ENCODE measurements at places on chromosomes 12 and 14.

- DNase-seq = no peak
These were observed 244.7 kb upstream of the KRR1 start for GRCh38 chr12:75756111-75756510.

DNA sequence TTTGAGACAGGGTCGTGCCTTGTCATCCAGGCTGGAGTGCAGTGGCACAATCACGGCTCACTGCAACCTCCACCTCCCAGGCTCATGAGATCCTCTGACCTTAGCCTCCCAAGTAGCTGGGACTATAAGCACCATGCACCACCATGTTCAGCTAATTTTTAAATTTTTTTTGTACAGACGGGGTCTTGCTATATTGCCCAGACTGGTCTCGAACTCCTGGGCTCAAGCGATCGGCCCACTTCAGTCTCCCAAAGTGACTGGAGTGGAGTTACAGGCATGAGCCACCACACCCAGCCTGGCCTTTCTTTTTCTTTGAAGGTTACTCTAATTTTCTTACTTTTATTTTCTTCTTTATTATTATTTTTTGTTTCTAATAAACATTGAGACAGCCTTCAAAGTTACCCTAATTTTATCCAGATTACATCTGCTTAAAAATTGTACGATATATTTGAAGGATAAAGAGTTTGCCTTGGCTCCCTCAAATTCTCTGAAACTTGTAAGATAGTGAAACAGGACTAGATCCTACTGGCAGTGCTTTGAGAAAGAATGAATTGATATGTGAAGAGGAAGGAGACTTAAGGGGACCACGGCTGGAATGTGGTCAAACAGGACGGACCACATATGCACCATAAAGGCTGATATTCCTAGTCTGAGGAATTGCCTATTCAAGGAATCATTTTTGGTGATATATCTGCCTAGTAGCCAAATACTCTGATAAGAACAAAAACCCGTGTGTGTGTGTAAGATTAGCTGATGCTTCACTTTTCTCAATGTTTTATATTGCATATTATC, 14.1 kb upstream of the SINHCAF start:
- no peak for DNase-seq

DNA sequence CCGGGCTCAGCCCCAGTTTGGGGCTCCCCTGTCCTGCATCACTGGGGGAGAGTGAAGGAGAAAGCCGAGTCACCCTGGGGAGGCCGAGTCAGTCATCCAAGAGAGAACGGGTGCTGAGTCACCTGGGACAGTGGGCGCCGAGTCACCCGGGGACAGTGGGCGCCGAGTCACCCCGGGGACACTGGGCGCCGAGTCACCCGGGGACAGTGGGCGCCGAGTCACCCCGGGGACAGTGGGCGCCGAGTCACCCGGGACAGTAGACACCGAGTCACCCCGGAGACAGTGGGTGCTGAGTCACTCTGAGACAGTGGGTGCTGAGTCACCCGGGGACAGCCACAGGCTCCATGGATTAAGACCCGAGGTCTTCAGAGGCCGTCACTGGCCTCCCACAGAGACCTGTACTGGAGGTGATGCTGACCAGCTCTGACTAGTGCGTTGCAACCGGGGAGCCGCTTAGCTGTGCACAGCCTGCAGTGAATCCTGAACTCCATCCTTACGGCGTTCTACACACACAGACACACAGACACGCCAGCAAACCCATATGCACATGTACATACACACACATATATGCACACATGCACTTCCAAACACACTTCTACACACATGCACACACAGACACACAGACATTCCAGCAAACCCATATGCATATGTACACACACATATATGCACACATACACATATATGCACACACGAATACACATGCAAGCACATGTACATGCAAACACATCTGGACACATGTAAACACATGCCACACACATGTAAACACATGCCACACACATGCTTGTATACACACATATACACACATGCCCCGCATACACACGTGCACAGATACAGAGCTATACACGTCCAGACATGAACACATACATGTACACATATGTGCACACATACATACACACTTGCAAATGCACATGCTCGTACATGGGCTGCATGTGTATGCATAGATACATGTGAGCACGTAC, 64.9 kb upstream of the GALNT9 start:
- no peak for DNase-seq

GRCh38 chr12:20234474-20234873, 133.9 kb upstream of the PDE3A start:
- DNase-seq = no peak

DNA sequence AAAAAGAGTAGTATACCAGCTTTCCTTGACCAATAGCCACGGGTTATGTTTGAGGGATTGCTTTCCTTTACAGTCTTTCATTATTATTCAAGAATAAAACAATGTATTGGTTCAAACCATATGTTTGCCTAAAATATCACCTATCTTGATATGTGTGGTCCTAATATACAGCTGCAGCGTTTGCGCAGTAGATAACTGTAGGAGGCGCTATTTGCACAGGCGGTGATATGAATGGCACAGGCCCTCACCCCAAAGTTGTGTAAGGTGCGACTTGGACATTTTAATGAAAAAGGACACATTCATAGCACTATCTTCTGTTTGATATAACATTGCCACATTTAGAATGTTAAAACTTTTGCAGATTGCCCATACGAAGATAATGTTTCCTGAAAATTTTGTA, 298.4 kb downstream of the TRHDE start:
- peak; percentile 14 for DNase-seq

- no peak for DNase-seq
These were observed 75.0 kb upstream of the SLC24A4 start for GRCh38 chr14:92247947-92248346.

- no peak for DNase-seq
These were observed 308.7 kb upstream of the DIO3 start for GRCh38 chr14:101252443-101253214.

DNA sequence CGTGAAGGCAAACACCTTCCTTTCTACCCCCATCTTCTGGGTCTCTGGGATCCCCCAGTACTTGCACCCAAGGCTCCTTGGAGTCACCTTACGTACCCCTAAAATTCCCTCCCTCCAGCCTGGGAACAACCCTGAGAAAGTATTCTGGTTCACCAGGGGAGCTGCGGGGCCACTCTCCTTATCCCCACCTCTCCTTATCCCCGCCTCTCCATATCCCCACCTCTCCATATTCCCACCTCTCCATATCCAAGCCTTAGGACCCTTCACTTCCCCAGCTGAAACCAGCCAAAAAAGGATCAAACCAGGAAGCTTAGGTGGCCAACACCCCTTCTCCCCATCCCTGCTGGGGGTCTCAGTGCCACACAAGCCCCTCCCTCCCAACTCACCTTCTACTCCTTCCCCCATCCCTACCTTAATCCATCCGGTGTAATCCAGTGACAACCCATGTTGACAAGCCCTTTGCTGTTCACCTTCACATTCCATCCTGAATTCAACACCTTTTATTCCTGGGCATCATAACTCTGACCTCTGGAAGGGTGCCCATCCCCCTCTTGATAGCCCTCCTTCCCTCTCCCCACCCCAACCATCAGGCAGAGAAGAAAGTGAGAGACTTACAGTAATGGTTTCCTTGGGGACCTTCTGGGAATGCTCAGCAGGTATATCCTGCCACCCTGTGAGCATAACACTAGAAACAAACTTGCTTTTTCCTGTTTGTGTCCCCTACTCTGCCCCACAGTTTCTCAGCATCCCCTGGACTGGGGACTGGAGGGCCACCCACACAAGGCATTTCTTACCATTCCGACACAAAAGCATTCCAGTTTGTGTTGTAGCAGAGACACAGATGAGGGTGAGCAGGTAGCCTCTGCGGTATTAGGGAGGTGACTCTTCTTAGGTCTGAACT, 1.6 kb upstream of the MSI1 start:
- no peak for DNase-seq

DNA sequence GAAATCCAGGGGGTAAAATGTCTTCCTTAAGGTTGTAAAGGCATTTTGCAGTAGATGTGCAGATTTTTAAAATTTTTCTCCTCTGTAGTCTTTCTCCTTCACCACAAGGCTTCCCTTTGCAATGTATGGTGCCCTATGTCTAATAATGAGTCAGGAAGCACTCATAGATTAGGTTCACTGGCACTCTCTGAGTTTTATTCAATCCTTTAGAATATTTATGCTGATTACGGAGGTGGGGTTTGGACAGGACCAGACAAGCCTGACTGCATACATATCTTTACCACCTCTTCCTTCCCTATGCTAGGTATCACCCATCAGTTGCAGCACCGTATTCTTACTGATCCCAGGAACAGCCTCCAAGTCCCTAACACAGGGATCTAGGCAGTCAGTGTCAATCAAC, 99.5 kb downstream of the NEDD1 start:
- DNase-seq = no peak
